ENCODE measurements at places on chromosomes 3 and 15.
A peak's percentile ranks its signal among the peaks of the same experiment; 100 is the strongest.

DNA sequence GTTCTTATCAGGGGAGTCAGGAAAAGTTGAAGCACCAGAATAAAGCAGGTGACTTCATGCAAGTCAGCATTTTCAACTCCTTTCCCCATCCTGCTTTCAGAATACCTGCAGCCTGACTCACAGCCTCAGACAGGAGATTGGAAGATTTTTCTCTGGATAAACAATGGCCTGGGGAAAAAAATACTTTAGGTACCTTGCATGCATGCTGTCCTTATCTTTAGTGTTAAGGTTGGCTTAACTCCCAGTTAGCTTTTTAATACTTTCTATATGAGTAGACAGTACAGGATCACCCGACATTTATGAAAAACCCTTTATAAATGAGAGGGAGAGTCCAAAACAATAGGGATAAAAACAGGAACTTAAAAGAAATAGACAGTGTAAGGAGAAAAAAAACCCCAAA is 53.6 kb downstream of the PAK2 start:
- DNase-seq = peak; percentile 75

DNA sequence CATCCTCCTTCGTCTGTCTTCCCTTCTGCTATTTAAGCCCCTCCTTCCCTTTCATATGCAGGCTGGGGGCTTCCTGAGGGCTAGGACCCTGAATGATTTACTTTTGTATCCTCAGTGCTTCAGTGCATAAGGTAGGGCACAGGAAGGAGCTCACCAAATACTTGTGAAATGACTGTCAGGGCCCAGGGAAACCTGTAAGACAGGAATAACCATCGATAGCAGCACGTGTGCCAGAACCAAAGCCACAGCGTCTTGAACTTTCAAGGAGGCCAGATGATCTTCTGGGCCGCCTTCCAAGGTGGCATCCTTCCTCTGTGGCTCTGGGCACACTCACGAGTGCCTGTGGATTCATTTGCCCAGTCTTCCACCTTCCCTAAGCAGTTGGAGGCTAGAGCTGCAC is 3.9 kb downstream of the TMED3 start:
- no peak for DNase-seq

DNA sequence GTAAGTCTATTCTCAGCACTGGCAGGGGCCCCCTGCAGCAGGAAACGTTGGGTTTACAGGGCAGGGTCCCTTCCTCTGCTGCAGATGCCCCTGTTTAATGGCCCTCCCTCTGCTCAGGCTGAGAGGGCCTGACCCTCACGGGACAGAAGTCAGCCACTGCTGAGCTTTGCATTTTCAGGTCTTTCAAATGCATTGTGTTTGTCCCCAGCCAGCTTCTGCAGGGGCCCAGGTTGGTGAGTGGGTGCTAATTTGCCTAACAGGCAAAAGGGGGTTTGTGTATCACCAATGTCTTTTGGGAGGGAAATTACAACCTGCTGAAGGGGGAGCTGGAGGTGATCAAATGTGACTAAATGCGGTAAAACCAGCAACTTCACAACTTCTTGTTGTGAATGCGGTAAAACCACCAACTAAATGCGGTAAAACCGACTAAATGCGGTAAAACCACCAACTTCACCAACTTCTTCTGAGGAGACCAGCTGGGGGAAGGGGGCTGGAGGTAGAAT is 44.8 kb upstream of the UBE2E1 start:
- DNase-seq = no peak

DNA sequence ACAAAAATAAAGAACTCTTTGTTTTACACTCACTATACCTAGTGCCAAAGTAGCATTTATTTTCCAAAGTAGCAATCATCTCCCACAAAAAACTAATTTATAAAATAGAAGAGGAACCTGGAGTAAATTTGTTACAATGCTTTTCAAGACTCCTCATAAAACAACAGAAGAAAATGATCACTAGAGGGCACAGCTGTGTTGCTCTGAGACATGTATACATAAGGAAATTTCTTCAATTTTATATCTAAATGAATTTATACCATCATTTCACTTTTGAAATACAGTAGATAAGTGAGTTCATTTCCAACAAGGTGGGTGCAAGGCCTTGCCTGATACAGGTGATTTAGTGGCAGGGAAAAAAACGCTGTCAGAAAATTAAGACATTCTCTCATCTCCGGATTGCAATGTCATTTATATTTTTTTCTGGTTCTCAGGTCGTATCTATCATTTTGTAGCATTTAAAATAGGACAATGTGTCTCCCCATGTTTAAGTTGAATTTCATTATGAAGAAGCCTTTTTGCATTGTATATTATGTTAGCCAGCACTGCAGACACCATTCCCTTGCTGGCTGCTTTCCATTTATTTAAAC is 25.3 kb upstream of the ARHGEF26 start:
- DNase-seq = peak; percentile 4

- DNase-seq = no peak
Observed at GRCh38 chr3:137294839-137295238, 337.1 kb downstream of the IL20RB start.

DNA sequence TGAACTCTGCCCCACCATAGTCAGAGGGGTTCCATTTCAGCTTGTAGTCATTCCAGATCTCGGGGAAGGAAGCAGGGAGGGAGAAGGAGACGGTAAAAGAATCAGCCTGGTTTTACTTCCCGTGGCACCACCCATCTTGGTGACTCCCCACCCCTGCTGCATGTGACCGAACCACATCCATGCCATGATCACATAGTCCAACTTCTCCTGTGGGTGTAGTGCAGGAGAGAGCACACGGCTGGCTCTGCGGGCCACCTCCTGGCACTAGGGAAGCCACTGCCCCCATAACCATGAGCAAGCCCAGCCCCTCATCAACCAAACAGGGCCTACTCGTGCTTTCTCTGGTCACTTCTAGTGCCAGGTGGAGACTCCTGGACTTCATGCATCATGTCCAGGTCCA is 3.7 kb downstream of the CHRNA3 start:
- no peak for DNase-seq

DNA sequence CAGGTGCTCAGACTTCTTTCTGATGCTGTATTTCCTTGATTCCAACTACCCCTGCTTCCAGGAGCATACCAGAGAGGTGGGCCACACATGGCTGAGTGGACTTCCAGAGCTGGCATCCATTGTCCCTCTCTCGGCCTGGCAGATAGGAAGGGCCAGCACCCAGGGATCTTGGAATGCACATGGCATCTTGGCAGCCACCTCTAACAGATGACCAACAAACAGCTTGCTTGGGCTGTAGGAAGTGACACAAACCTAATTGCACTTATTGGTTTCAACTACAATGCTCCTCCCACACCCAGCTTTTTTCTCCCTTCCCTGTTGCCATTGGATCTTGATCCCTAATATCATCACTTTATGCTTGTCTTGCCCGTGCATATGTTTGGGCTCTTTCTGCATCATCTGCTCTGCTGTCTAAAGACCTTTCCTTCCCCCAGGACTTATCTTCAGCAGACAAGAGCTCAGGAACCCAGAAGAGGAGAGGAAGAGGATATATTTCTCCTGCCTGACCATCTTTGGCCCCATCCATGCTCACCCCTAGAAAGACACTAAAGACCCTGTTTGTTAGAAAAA is 294.6 kb downstream of the NTRK3 start:
- DNase-seq = no peak

DNA sequence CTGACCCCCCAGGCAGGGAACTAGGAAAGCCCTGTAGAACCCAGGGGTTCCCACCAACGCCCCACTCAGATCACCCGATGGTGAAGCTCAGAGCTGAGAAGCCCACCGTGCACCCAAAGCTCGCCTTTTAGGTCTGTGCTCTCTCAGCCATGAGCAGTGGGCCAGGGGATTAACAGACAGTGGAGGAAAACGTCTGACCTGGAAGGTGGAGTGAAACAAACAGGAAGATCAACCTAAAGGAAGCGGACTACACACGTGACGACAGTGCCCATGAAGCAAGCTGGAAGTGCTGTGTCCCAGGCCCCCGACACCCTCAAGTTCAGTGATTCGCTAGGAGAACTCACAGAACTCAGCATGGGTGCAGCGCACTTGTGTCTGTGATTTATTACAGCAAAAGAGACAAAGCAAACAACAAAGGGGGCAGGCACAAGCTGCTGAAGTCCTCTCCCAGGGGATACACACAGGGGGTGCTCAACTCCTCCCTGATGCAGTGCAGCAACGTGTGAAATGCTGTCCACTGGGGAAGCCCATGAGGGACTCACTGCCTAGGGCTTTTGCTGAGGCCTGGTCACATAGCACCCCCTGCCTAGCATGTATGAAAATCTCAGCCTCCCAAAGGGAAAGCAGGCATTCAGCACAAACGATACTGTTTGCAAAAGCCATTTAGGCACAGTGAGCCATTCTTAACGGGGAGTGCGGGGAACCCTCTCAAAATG is 43.5 kb downstream of the CFAP92 start:
- no peak for DNase-seq

DNA sequence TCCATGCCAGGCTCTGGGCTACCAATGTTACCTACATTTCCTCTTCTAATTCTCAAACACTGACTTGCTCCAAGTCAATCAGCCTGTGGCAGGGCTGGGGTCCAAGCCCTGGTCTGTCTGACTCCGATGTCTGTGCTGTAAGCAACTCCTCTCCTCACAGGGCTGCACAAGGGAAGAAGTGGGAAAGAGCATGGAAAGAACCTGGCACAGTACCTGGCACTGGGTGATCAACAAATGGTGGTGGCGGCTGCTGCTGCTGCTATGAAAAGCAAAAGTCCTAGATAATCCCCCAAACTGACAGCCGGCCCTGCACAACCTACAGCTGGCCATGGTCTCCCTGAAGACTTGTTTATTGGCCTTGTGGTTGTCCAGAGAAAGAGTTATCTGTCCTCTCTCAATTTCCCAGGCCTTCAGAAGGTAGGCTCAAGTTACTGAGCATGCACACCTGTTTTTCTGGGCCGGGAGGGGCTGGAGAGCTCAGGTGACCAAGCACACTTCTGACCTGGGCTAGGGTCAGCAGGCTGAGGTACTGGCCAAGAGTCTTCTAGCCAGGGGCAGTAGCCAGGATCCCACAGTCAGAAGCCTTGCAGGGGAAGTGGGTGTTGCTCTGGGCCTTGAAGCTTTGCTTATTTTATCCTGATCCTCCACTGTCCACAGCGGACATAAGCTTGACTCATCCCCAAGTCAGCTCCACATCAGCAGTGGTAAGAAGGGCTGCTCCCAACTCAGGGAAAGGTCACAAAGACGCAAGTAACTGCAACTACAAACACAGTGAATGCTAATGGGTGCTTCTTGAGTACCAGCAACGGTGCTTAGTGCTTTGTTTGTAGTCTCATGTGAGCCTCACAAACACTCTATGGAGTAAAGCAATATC is 35.3 kb upstream of the KY start:
- DNase-seq = peak; percentile 81

DNA sequence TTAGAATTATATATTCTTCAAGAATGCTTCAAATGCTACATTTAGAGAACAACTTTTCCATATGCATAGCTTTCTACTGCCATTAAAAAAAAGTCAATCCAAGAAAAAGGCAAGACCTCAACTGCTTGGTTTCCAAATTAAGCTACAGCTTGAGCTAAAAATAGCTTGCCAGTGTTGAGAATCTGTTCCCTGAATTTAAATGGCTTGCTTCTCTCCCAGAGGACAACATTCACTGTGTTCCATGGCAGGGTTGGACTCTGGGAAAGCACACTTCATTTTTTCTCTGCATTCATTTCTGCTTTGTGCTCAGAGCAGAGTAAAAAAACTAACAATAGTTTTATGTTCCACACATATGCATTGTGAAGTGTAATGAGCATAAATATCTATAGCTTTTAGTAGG is 50.3 kb upstream of the ACTL6A start:
- DNase-seq = no peak

- no peak for DNase-seq
Observed at GRCh38 chr3:169759256-169759655, 5.6 kb downstream of the TERC start.

DNA sequence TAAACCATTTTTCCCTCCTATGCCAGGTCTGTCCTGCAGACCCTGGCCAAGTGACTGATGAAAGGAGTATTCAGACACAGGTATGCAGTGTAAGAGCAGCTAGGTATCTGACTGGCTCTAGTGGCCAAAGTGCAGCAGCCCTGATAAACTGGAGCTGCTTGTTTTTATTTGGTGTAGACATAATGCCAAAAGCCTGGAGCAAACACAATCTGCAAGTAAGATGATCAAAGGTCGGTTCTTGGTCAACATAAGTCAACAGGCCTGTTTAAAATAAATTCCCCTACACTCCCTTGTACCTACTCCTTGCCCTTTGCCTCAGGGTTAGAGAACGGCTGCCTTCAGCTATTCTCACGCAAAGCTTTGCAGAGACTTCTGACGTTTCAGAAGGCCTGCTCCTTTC is 1003.1 kb downstream of the ZPLD1 start:
- no peak for DNase-seq

DNA sequence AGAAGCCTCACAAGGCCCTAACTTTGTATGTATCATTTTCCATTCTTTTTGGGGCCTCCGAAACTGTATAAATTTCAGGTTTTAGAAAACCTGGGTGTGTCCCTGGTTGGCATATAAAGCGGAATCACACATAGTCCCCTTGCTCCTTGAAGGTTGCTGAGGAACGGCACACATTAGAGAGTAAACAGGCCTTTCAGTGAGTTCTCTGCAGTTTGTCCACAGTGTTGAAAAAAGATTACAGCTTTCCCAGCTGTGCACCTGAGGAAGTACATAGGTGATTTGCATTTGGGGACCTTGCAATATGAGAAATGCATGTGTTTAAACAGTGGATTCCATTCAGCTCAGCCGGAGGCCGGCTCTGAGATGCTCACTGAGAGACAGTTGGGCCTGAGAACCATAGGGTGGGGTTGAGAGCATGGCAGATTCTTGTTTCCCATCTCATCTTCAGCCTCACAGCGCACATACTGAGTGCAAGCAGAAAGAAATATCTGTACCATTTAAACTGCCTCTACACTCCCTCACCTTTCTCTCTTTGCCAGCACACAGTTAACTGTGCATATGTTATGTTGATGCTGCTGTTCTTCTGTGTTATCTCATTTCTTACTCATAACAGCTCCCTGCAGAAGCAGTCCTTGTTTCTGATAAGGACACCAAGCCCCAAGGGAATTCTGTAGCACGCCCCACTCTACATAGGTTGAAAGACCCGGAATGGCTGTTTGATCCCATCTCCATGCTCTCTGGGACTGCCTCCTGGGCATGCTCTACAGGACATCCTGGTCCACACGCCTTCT is 60.4 kb downstream of the BOC start:
- no peak for DNase-seq

GRCh38 chr3:141642215-141642614 is 95.9 kb upstream of the RNF7 start:
- no peak for DNase-seq

DNA sequence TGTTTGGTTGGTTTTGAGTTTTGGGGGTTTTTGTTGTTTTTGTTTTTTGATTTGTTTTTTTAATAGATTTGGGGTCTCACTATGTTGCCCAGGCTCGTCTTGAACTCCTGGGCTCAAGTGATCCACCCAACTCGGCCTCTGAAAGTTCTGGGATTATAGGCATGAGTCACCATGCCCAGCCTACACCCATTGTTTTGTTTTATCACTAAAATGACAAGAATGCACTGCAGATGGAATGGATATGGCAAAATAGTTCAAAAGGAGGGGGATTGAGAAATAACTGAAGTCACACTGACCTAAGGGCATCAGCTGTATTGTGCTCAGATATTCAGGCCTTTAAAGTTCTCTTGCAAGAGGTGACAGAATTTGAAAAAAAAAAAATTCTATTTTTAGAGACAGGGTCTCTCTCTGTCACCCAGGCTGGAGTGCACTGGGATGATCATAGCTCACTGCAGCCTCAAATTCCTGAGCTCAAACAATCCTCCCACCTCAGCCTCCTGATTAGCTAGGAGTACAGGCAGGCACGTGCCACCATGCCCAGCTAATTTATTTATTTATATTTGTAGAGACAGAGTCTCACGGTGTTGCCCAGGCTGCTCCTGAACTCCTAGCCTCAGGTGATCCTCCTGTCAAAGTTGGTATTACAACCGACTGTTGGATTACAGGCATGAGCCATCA is 4.4 kb upstream of the RASA2 start:
- DNase-seq = no peak

Data from AG04450 (cell line).